IPS DF 19.7 (cell line): ENCODE measurements at places on chromosomes 16 and 17.

GRCh38 chr16:26363581-26363980, 671.8 kb downstream of the HS3ST4 start:
- DNase-seq, result no peak

DNA sequence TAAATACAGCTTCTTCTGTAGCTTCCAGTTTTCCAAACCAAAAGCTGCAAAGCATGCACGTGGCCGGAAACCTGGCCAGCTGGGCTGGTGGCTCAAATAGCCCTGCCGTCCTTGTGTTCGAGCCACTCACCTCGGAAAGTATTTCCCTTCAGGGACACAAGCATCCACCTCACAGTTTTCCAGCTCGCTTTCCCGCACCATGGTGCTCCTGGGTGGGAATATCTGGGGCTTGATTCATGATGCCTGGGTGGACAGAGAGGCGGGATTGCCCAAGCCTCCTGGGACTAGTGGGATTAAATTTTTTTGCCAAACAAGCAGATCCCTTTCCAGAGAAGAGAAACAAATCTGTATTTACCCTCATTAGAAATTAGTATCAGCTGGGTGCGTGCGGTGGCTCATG, 7.1 kb upstream of the MVD start:
- no peak for DNase-seq

DNA sequence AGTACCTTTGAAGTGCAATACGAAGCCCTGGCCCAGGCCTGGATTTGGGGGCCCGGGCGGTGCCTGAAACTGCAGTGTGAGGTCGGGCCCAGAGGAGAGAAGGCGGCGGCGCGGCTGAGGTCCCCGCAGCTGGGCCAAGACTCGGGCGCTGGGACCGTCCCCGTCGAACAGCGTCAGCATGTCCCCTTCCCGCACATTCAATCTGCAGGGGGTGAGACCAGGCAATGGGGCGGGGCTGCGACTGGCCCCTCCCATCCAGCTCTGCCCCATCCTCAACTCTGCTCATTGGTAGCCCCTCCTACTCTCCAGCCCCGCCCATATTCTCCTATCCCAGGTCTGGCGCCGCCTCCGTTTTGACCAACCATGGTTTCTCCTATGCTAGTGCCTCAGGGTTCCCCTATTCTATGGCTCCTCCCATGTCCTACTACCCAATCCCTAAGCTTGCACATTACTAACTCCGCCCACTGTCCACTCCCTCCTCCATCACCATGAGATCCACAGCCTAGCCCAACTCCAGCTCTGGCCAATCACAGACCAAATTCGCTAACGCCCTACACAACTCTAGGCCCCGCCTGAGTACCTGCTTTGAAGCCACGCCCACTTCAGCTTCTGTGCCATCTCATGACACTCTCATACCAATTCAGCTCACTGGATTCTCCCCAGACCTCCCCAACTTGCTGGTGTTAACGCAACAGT, 14.4 kb upstream of the CDIPT start:
- peak; percentile 100 for DNase-seq

DNA sequence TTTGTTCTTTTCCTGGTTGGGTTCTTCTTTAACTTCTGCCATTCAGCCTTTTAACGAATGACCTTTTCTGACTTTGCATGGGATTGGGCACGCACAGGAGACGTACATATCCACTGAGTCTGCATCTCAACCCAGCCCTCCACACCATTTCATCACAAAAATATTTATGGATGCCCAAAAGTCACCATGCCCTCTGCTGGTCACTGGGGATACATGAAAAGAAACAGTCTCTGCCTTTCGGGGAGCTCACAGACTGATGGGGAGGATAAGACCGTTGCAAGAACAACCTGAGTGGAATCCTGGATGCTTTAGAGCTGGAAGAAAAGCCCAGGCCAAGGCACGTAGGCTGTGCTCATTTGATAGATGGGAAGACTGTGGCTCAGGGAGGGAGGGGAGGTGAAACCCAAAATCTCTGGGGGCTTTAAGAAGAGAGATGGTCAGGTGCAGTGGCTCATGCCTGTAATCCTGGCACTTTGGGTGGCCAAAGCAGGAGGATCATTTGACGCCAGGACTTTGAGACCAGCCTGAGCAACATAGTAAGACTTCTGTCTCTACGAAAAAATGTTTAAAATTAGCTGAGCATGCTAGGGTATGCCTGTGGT, 7.9 kb upstream of the MT2A start:
- DNase-seq, result no peak

DNA sequence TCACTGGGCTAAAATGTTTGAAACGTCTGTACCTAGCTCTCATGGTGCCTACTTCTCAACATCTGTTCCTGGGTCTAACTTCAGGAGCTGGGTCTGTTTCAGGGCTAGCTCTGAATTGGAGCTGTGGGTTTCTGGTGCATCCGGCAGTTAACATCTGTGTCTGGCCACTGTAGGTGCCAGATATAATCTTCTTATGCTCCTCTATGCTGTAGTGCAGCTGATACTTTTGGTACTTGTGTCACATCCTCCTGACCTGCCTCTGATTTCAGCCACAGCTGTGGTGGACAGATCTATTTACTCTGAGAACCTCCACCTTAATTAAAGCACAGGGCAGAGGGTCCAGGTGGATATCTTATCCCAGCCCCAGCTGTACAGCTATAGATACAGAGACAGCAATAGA, 496.5 kb upstream of the CDH11 start:
- no peak for DNase-seq

DNA sequence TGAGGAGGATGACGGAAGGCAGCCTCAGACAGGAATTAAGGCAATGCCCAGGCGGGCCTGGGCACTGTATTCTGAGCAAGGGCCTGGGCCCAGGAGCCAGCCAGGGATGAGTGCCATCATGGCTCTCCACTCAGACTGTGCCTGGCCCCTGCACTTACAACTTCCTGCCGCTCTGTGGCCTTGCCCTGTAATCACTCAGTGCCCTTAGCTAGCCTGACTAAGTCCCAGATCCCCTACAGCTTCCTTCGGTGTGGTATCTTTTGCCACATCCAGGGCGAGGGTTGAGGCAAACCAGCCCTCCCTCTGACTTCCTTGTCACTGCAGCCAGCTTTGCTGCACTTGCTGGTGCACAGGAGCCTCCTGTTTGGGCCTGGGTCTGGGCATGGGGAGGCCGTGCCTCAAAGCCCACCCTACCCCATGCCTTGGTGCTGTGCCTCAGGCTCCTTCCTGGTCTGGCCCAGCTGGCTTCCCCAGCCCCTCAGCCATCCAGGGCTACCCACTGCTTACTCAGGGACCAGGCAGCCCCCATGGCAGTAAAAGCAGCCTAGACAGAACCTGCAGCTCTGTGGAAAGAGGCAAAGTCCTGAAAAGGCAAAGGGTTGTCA, 9.3 kb downstream of the SLC46A1 start:
- DNase-seq, result no peak

DNA sequence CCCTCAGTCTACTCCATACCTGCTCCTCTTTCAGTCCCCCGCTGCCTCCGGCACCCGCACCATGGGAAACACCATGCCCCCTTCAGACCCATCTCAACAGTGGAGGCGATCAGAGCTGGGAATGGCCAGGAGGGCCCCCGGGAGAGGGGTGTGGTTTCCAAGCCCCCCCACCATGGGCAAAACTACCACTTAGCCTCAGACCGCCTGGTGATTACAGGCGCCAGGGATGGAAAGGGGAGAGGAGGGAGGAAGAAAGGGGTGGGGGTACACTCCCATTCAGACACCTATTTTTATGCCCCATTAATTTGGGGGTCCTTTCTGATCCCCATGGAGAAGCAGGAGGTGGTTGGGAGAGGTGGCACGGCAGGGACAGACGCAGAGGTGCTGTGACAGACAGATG, at the start of gene C17orf114:
Gene C17orf114 (minus strand): TSS at position 101 of the 400 bp plus-strand sequence.
- no peak for DNase-seq

DNA sequence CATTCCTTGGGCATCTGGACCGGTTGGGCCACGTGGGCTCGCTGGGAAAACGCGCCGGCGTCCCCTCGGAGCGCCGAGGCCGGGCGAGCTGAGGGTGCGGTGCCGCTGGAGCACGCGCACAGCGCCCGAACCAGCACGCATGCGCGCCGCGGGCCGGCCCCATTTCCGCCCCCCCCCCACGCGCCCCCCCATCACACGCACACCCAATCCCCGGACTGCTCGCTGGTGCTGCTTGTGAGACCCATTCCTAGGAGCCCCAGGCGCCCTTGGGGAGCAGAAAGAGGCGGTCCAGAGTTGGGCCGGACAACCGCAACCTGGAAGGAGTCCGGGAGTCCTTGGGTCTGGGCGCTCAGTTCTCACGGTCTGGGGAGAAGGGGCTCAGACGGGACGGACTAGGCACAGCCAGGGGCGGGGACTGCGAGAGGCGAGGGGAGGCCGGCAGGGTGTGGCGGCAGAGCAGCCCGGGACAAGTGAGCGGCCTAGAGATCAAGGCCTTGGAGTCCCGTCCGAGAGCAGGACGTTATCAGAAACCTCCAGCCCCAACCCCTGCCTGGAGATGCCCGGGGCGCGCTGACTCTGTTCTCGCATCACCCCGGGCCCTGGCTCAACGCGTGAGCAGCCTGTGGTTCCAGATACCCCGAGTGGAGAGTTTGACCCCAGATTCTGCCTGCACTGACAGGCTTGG, 6.0 kb upstream of the CBX8 start:
- no peak for DNase-seq

GRCh38 chr17:6796887-6797490, 21.0 kb downstream of the FBXO39 start:
- DNase-seq, result no peak

- no peak for DNase-seq
Observed at GRCh38 chr16:22210854-22211253, 4.8 kb downstream of the EEF2K start.

- DNase-seq, result no peak
Observed at GRCh38 chr16:65888201-65888600, 478.3 kb upstream of the CDH5 start.

- DNase-seq, result no peak
Observed at GRCh38 chr16:65373097-65373496, 251.2 kb upstream of the CDH11 start.

GRCh38 chr16:14489460-14489859, 140.6 kb downstream of the PARN start:
- DNase-seq, result no peak

DNA sequence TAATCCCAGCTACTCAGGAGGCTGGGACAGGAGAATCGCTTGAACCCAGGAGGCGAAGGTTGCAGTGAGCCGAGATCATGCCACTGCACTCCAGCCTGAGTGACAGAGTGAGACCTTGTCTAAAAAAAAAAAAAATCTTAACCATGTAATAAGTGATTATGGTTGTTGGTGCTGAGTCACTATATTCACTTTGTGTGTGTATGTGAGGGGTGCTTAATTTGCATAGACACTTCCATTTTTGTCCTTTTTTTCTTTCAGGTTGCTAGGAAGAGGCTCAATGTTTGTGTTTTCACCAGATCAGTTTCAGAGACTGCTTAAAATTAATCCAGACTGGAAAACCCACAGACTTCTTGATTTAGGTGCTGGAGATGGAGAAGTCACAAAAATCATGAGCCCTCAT, 18.2 kb downstream of the METTL9 start:
- no peak for DNase-seq
